ENCODE measurements at places on chromosomes 12 and 14.

- DNase-seq = no peak
Measured at GRCh38 chr12:57173089-57173488, 25.7 kb upstream of the LRP1-AS start.

GRCh38 chr12:115337693-115338543 lies 653.9 kb upstream of the TBX3 start:
- DNase-seq = peak; percentile 89

GRCh38 chr12:27615331-27615891 lies 80.8 kb upstream of the REP15 start:
- DNase-seq = no peak

- DNase-seq = no peak
Measured at GRCh38 chr14:68191567-68192321, 372.2 kb downstream of the RAD51B start.

DNA sequence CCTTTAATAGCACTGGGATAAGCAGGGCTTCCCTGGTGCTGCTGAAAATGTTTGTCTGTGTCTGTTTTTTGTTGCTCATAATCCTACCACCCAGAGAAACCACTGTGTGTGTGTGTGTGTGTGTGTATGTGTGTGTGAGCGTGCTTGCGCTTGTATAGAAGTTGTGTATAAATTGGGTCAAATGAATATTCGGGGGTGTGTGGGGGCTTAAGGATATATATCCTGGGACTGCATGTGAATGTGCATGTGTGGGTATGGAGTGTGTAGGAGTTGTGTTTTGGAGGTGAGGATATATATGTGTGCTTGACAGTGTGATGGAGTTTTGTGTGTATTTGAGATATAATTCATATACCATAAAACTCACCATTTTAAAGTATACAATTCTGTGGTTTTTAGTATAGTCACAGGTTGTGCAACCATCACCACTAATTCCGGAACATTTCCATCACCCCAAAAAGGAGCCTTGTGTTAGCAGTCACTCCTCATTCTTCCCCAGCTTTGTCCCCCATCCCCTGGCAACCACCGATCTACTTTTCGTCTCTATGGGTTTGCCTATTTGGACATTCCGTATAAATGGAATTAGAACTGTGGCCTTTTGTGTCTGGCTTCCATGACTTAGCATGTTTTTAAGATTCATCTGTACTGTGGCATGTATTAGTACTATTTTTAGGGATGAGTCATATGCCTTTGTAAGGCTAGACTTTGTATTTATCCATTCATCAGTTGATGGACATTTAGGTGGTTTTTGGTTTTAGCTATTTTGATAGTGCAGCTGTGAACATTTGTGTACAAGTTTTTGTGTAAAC lies 25.6 kb downstream of the TCTN1 start:
- DNase-seq = no peak

- no peak for DNase-seq
Measured at GRCh38 chr14:33521192-33521591, 429.7 kb downstream of the EGLN3 start.

- no peak for DNase-seq
Measured at GRCh38 chr14:34003691-34004090, 52.8 kb upstream of the EGLN3 start.

GRCh38 chr14:54650331-54650958 lies 83.5 kb downstream of the SAMD4A start:
- no peak for DNase-seq

GRCh38 chr12:25976289-25976688 lies 17.8 kb downstream of the RASSF8 start:
- no peak for DNase-seq

- DNase-seq = no peak
Measured at GRCh38 chr12:84807249-84807648, 105.3 kb downstream of the SLC6A15 start.

- DNase-seq = no peak
Measured at GRCh38 chr12:66062290-66062625, 68.3 kb downstream of the LLPH start.

DNA sequence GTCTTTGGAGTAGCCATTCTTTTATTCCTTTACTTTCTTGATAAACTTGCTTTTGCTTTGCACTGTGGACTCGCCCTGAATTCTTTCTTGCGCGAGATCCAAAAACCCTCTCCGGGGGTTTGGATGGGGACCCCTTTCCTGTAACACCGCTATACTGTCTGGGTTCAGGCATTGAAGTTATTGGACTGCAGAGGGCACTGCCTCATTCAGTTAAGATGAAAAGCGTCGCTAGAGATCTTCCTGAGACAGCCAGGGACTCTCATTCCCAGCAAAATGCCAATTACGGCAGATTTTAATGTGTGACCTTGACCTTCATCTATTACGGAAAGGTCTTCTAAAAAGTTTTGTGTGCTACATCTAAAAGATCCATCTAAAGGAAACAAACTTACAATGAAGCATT lies 17.3 kb upstream of the RIMKLB start:
- DNase-seq = no peak

- no peak for DNase-seq
Measured at GRCh38 chr12:5556946-5557673, 125.2 kb downstream of the NTF3 start.

DNA sequence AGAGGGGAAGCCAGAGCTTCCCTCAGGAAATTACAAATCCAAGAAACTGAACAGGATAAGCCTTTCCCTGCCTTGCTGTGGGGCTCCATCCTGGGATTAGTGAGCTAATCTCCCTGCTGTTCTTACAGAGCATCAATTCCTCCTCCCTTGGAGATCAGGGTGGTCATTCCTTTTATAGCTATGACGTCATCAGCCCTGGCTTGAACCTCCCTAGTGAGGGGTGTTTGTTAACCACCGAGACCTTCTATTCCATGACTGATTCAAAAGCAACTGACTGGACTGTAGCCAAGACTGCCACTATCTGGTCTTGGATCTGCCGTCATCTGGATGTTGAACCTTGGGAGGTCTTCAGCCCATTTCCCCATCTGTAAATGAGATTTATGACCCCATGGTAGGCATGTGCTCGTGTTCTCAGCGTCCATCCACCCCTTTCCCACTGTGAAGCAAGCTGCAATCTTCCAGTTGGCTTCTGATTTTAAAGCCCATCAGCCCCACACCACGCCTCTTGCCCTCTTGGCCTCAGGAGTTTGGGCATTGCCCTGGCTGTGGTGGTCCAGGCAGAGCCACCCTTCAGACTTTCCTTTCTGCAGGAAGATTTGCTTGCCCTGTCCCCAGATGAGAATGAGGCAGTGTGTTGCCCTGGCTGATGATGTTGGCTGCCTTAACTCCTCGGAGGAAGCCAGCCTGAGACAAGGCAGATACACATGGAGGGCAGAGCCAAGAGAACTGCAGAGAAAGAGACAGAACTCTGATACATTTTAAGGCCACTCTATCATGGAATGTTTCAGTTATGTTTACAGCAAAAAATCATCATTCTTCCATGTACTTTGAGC lies 59.6 kb upstream of the ACTN1 start:
- DNase-seq = no peak

GRCh38 chr12:113305281-113305856 lies 29.5 kb downstream of the SLC8B1 start:
- DNase-seq = no peak

DNA sequence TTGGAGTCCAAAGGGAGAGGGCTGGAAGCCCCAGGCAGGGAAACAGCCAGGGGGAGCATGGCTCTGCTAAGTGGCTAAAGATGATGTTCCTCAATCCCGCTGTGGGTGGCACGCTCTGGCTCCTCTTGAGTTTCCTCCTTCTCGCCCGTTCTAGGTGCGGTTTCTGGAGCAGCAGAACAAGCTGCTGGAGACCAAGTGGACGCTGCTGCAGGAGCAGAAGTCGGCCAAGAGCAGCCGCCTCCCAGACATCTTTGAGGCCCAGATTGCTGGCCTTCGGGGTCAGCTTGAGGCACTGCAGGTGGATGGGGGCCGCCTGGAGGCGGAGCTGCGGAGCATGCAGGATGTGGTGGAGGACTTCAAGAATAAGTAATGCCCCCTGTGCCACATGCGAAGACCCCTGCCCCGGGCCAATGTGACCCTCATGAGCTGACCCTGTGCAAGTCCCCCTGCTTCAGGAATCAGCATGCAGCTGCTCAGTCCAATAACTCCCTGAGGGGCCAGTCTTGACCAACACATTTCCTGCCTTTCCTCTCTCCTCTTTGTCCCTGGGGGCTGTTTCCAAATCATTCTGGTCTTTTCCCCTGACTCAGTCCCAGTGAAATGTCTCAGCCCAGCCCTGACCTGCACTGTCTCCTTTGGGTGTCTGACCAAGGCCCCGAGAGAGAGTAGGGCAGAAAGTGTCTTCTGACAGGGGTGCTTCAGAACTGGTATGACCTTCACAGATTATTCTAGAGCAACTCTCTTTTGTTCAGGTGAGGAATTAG lies 2.1 kb downstream of the KRT7 start:
- no peak for DNase-seq

- DNase-seq = peak; percentile 53
Measured at GRCh38 chr12:68042212-68042699, 53.0 kb downstream of the IFNG-AS1 start.

DNA sequence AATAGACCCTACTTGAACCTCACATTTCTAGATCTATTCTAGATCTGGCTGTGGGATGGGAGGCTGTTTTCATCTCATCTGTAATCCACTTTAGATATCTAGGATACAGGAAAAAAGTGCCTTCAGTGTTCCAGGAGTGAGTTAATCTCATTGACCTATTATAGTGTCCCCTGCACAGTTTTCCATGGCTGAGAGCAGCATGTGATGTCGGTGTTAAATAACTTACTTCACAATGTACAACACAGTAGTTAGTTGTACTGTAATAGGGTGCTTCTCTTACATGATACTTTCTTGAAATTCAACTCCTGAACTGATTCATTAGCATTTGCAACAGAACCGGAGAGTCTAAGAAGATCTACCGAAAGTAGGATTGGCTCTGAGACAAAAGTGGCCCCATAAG lies 62.6 kb downstream of the TMEM117 start:
- no peak for DNase-seq

GRCh38 chr14:60067882-60068281 lies 23.8 kb upstream of the PCNX4 start:
- DNase-seq = no peak

DNA sequence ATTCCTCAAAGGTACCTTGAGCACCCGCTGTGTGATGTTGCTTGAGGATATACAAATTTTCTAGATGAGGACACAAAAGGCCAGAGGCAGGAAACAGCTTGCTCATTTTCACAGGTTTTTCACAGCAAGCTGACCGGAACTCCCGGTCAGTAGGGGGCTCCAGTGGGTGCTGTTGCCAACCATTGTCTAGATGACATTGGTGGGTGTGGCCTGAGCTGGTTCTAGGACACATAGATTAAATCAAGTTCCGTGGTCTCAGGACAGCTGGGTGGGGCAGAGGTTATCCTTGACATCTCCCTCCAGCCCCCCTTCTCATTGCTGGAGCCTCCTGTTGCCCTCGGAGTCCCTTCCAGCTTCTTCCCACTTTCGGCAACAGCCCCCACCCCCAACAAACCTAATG lies 153.6 kb upstream of the FKBP4 start:
- no peak for DNase-seq

DNA sequence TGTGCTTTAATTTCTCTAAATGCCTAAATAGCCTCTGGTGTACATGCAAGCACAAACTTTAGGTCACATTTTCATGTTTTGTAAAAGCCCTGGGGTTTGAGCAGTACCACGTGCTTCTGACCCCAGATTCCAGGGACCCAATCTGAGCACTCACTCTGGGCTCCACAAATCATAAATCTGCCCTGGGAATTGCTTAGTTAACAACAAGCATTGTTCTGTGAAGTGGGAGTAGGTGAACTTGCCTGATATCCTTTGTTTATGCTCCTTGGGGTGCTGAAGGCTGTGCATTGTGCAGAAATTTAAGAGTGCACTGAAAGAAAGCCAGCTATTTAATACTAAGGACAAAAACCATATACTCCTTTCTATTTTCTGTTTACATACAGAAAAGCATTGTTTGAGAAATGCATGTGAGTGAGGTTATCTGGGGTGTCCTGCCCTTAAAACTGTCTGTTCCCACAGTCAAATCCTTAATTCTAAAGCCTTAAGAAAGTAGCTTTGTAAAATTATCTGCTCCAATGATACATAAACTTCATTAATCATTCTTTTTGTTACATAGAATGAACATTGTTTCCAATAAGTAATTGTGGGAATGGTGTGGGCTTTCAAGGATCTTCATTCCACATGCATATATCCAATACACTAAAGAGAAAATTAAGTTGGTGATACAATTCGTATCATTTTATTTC lies 258.6 kb upstream of the NPAS3 start:
- DNase-seq = no peak

DNA sequence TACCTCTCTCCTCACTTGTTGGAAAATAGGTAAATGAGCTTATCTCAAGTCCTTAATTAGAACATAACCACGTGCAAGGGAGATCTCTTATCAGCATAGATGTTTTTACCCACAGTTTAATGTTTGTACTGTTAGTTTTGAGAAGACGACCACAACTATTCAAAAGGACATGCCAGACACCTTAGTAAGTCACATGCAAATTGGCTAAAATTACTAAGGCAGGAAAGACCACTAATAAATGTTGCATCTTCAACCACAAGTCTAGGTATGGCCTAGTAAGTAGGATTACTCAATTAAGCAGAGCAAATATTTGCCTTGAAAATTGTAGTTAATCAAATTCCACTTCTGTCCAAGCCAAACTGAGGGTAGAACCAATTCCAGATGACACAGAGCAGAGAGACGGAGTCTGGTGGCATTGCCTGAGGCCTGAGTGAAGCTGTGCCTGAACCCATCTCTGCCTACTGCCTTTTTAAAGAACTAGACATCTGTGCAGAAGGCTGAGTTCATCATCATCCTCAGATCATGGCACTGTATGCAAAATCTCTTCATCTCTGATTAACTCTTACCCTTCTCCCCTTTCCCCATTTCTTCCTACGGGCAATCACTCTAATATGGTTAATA lies 29.7 kb upstream of the CHST11 start:
- DNase-seq = no peak

DNA sequence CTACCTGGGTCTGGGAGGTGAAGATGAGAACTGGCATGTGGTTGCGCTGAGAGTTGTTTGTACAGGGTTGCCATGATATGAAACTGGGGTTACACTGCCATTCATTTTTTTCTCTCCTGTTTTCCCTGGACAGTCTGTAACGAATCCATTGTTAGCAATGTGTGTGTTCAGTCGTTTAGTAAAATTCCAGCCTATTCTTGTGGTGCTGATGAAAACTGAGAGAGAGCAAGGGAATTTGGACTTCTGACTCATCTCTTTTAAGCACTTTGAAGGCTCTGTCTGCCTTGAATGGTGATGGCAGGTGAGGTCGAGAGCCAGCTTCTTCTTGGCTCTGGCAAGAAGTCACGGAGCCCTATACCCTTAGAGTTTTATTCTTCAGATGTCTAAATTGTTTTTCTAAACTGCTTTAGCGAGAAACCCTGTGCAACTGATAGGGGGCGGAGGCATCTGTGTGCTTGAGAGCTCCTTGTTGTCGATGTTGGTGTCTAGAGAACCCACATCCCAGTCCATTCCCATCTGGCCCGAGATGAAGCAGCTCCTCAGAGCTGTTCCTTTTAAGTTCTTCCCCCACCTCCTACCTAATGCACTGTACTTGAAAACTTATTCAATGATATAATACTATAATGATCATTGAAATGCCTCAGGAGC lies 204.4 kb downstream of the TMX1 start:
- DNase-seq = no peak

- no peak for DNase-seq
Measured at GRCh38 chr14:58533446-58533845, 104.3 kb upstream of the DACT1 start.

All from NCI-H187 (cell line).